Activated CD4-positive, alpha-beta T cell treated with anti-CD3 and anti-CD28 coated beads, Interleukin-10, Interleukin-2, amounts not matched to agents 100 ng/mL and 50 ng/mL, durations not matched to agents 16 hours and 8 hours (primary cell): ENCODE measurements at places on chromosomes 3 and 15.
A peak's percentile ranks its signal among the peaks of the same experiment; 100 is the strongest.

- no peak for DNase-seq
These were observed 60.8 kb upstream of the HES1 start for GRCh38 chr3:194075088-194075615.

DNA sequence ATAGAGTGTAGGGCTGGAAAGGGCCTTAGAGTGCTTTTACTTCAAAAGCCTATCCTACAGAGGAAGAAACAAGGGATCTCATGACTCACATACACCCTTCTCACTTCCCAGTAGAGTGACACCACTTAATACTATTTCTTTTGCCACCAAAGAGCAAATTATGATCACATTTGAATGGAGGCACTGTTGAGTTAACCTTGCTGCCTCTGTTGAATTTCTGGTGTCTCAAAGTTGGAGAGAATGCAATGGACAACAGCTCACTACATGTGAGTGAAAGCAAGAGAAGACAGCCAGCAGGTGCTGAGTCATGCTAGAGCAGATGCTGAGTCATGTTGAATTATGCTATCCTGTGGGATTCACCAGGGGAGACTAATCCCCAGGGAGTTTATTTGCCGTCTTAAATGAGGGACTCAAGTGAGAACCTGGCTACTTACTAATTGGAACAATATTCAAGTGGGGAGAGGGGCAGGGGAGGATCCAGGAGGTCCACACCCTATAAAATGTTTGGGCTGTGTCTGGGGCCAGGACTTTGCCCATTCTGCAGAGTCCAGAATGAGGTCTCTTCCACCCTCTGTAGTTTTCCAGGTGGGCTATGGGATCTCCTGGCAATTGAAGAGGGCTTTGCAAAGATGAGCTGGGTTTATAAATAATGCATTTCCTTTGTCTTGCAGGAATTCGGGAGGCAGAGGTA, 35.8 kb downstream of the ST8SIA2 start:
- peak; percentile 16 for DNase-seq

GRCh38 chr3:8895829-8896228, 67.4 kb downstream of the RAD18 start:
- no peak for DNase-seq

- DNase-seq = no peak
These were observed 32.3 kb upstream of the CFAP20DC start for GRCh38 chr3:59082106-59082505.

- no peak for DNase-seq
These were observed 32.2 kb upstream of the LACTB start for GRCh38 chr15:63089260-63090043.

DNA sequence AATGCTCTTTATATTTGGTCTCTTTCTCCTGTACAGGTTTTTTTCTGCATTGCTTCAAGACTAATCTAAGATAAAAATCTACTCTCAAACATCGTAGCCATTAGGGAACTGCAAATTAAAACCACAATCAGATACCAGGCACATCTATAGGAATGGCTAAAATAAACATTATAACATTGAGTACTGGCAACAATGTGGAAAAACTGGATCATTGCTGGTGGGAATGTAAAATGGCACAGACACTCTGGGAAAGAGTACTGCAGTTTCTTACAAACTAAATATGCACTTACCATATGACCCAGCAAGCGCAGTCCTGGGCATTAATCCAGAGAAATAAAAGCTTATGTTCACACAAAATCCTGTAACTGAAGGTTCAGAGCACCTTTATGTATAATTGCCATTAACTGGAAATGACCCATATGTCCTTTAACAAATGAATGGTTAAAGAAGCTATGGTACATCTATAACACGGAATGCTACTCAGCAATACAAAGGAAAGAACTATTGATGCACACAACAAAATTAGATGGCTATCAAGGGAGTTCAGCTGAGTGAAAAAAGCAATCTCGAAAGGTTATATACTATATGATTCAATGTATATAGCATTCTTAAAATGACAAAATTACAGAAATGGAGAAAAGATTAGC, 6.3 kb downstream of the ABCC5 start:
- DNase-seq = no peak

DNA sequence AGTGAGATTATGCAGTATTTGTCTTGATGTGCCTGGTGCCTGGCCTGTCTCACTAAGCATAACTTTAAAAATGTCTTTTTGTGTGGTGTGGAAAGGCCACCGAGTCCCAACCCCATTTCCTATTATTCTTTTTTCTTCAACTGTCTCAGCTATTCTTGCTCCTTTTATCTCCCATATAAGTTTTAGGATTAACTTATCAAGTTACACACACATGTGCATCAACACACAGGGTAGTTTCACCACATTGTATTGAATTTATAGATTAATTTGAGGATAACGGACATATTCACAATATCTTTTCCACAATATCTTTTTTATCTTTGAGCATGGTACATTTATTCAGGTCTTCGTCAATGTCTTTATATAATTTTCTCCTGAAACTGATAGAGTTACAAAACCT, 127.6 kb downstream of the RYR3 start:
- DNase-seq = no peak
